ENCODE measurements at places on chromosomes 4 and X.

GRCh38 chrX:155873188-155873587 lies 8.0 kb upstream of the VAMP7 start:
- no peak for DNase-seq

DNA sequence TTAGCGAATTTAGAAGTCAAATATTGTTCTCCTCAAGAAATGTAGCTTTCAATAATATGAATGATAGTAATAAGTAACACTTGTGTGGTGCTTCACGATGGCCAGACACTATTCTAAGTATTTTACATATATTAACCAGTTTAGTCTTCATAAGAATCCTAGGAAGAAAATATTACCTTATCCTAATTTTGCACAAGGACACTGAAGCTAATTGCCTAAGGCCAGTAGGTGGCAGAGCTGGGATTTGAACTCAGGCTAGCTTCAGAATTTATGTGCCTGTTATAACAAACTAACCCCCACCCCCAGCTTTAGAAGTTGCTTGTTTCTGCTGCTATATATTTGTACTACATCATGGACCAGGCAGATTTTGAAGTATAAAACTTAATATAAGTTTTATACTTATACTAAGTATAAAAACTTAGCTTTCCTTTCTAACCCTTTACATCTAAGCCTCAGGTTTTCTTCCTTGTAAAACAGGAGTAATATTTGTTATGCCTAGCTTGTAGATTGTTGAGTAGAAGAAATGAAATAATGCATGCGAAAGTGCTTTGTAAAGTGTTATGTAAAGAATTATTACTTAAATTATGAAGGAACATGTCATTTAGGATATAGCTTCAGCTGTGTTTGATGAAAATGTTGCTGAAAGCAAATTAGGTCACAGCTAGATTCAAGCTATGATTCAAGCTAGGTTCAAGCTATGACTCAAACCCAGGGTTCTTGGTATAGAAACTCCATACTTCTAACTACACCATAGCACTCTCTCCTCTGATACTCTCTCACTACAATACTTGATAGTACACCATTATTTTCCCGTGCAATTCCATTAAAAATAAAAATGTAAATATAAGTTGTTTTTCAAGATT lies 4.2 kb upstream of the CDS1 start:
- DNase-seq = no peak

GRCh38 chrX:133402042-133402453 lies 13.2 kb downstream of the GPC4 start:
- DNase-seq = no peak

- DNase-seq = no peak
Observed at GRCh38 chr4:168805341-168805740, 204.7 kb downstream of the CBR4 start.

DNA sequence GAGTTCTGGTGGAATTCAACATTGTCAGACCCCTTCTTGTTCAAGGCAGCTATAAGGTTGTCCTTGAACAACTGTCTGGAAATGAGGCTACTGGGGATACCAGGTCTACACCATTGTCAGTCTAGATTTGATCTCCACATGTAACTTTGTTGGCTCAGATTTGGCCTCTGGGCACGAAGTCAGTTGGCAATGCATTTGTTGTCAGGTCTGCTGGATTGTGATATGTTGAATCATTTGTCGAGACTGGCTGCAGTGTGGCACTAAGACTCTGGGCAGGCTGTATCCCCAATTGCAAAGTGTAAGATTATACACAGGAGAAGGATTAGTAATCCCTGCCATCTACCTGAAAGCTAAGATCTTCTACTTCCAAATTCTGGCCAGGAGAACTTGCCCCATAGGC lies 26.5 kb downstream of the ZNF81 start:
- DNase-seq = no peak

- DNase-seq = no peak
Observed at GRCh38 chrX:336227-336626, 17.6 kb upstream of the GTPBP6 start.

- no peak for DNase-seq
Observed at GRCh38 chrX:110267874-110268273, 50.0 kb downstream of the AMMECR1 start.

DNA sequence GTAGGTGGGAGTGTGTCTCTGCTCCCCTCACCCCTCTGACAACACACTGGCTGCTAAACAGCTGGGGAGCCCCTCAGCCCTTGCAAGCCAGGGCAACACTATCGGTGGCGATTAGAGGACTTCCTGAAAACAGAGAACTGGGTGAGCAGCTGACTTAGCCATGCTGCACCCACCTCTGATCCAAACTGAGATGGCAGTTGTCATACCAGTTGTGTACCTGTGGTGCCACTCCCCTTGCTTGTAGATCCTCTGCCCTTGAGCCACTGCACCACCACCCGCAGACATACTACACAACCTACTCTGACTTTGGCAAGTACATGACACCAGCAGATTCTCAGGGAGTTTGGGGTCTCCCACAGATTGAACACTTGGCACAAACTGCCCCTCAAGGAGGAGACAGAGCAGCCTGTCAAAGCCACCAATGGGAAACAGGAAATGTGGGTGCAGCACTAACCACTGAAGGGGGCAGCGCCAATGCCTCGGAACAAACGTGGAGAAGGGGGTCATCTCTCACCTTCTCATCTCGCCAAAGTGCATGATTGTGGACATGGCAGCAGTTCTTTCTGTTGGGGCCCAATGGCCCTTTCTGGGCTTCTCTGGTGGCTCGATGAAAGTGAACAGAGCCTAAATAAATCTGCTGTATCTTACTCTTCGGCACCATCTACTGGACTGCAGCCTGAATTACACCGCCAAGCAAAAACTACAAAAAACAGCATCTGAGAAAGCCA lies 119.8 kb downstream of the NEK1 start:
- no peak for DNase-seq

DNA sequence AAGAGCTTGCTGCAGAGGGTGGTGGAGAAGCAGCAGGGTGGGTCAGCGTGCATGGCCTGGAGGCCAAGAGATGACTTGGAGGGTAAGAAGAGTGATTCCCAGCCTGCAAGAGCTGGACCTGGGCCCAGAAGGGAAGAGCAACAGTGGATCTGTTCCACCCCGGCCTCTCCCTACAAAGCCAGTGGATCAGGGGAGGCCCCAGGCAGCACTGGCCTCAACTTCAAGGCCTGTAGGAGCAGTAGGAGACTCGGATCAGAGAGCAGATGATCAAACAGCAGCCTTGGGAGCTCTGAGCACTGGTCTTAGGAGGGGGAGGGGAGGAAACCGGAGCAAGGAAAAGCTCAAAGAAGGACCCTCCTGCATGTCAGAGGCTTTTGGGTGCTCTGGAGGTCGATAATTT lies 7.6 kb downstream of the L1CAM start:
- no peak for DNase-seq

GRCh38 chrX:132146456-132146855 lies 18.6 kb upstream of the FRMD7 start:
- no peak for DNase-seq

DNA sequence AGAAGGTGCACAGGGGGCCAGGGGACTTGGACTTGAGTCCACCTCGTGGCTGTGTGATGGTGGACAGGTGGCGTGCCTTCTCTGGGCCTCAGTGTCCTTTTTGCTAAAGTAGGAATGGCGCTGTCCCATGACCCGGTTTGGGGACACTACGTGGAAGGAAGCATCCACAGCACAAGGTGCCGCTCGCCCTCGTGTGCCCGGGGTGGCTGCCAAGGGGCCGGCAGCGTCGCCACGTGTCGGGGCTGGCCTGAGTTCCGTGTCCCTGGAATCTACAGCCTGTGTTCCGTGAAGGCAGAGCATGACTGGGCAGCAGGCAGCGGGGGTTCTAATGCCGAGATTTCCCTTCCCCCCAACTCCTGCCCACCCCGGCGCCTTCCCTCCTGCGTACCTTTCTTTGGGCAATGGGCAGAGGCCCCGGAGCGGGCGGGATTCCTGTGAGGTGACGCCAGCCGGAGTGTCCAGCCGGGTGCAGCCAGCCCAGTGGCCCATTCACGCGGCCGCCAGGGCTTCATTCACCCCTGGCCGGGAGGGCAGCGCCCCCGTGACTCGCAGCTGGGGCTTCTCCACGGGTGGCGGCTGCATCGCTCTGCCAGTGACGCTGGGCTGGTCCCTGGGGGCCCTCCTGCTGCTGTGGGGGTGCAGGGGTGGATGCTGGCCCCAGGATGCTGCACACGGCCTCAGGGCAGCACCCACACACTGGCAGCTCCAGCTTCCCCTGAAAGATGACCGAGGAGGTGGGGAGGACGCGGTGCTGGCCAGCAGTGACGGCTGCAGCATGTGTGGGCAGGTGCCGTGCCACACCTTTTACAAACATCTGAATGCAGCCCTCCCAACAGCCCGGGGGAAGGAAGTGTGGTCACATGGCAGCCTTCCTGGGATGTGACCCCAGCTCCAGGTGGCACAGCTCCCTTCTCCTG lies 21.2 kb downstream of the DOK7 start:
- no peak for DNase-seq

DNA sequence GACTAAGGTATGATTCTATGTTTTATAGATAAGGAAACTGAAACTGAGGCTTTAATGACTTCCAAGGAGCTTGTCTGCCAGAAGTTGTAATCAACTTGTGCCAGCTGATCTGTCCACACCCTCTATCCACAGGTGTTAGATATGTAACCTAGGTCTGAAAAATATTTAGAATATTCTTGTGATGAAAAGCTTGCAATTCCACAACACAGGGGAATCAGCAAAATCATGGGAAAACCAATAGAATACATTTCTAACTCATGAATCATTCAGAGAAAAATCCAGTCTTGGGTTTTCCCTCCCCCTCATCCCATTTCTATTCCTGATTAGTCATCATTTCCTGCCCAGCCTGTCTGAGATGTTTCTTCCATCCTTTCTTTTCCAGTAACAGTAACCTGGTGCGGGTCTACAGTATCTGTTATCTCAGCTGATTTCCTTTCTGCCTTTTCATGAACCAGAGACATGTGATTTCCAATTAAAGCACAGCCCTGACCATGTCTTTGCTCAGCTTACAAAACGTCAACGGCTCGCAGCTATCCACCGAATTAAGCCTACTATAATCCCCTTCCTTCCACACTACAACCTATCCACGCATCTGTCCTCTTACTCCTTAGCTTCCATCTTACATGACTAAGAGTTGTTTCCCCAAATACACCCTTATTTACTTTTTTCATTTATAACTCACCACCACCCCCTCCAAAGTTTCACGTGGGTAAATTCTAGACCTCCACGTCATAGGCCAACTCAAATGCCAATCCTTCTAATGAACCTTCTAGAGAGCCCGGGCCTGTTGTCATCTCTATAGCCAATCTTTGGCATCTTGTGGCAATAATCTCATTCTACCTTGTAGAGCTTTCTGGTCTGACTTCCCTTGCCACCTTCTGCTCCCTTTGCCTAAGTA lies 961 bp upstream of the NOCT start:
- no peak for DNase-seq

DNA sequence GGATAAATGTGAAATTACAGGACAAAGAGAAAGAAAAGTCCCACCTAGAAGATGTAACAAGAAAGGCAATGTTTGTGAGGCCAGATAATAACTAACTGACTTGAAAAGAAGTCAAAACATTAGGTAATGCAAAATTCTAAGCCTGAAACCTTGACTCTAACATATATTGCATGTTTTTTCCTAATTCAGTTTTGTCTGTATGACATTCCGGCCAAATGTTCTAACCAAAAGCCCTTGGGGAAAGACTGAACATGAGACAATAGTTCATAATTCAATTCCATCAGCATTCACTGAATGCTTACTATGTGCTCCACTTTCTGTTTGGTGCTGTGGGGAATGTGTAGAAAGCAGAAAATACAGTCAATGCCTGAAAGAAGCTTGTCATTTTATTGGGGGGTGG lies 84.8 kb upstream of the PLAC1 start:
- no peak for DNase-seq

DNA sequence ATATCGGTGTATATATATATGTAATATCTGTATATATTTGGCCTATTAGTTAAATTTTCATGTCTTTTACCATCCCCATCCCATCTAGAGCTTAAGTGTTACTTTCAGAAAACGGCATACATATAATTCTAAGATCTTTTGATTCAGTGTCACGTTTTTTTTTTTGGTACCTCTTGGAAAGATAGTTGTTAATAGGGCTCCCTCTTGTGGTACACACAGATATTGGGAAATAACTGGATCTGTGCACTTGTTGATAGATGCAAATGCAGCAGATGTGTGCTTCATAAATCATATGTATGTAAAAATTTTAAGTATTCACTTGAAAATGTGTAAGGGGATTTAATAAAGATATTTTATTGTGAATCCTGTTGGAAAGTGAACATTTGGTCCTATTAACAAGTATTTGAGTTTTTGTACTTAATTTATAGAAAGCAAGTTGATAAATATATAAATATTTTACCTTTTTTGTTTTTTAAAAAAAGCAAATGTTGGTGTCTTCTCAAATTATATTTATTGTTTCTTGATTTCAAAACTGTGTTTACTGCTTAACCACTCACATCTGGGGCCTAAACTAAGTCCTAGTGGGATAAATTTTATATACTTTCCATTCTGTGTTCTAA lies 74.7 kb downstream of the PAQR3 start:
- DNase-seq = no peak

- DNase-seq = no peak
Observed at GRCh38 chr4:3517731-3518510, 14.3 kb downstream of the LRPAP1 start.

GRCh38 chr4:55980725-55981124 lies 32.0 kb downstream of the CEP135 start:
- DNase-seq = no peak
